ENCODE measurements at places on chromosomes 6 and 20.

DNA sequence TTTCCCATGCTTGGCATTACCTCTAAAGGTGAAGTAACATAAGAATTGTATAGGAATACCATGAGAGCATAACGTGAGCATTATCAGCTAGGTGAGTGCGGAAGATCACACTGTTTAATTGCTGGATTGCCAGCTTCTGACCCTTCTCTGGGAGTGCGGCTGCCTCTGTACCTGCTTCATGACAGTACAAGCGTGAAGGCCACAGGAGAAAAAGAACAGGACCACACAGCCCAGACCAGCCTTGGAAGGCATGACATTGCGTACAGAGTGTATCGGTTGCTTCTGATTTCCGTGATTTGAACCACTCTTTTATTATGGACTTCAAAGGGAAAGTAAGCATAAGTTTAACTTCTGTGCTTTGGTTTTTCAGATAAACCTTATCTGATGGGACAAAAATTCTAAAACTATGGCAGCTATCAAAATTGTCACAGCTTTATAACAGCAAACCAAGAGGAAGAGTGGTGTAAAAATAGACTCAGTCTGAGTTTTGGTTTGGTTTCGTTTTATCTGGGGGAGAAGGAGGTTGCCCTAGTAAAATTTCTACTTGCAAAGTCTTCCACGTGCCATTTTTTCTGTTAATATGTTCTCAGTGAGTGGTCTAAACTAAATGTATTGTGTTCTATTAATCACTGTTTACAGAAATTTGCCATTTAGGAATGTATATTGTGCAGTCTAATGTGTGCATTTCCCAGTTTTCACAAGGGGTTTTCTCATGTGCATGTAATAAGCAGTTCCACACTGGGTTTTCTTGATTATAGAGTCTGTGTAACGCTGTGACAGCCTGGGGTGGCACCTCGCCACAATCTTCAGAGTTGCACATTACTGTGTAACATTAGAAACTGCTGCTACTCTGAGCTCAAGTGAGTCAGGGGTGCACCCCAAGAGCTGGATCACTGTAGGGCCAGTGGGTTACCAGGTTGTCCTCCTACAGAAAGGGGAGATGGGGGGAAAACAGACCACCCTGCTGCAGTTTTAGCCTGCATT lies 97.3 kb downstream of the RPP40 start:
- DNase-seq = no peak

GRCh38 chr6:47196113-47196512 lies 113.6 kb downstream of the TNFRSF21 start:
- DNase-seq = no peak

DNA sequence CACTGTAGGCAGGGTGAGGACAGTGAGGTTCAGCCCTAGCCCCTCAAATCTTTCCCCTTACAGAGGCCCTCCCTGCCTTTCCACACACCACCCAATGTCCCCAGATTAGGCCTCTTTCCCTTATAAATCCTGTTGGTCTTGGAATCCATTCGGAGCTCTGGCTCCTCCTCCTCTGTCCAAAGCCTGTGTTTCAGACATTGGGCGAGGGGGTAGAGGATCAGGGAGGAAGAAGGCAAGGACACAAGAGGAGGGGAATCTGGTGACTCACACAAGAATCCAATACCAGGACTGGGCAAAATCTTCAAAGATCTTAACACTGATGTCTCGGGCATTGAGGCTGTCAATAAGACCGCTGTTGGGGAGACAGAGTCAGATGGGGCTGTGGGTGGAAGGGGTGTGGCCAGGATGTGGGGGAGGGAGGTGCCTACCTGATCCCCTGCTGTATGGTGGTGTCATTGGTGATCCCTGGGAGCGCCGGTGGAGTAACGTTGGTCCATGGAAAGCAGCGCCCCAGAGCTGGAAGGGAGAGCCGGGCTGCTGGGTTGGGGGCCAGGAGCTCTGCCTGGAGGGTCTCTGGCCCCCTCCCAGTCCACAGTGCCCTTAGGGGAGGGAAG lies 7.6 kb downstream of the SLC44A4 start:
- DNase-seq = no peak

- DNase-seq = no peak
These were observed 203.0 kb upstream of the TFAP2D start for GRCh38 chr6:50510361-50510760.

DNA sequence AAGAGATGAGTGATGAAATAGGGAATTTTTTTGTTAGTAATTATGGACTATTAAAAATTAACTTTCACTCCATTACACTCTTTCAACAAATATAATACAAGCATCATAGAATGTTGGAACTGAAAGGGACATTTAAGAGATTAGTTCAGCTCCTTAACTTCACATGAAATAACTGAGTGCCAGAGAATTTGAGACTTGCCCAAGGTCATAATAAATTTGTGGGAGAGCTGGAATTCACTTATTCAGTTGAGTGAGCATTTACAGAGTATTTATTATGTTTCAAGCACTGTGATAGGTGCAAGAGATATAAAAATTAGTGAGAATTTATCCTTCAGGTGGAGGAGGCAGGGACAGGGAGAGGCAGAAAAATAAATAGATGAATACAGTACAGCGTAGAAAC lies 154.6 kb downstream of the KCNQ5 start:
- no peak for DNase-seq

GRCh38 chr20:37932074-37932473 lies 29.1 kb downstream of the VSTM2L start:
- DNase-seq = no peak

DNA sequence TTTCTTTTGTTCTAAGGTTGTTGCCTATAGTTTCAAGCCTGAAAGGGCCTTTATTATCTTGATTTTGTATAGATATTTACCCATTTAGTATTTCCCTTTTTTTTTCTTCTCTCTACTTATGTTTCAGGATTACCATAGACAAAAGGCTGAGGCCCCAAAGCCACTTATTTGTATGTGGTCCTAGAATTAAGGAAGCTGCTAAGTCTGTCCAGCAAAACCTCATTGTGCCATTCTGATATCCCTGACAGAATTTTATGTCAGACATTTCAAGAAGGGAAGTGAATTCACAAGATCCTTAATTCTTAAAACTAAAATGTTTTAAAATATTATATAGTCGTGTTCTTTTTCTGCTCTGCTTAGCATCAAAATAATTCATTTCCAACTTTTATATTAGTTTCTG lies 6.9 kb downstream of the HAO1 start:
- no peak for DNase-seq

DNA sequence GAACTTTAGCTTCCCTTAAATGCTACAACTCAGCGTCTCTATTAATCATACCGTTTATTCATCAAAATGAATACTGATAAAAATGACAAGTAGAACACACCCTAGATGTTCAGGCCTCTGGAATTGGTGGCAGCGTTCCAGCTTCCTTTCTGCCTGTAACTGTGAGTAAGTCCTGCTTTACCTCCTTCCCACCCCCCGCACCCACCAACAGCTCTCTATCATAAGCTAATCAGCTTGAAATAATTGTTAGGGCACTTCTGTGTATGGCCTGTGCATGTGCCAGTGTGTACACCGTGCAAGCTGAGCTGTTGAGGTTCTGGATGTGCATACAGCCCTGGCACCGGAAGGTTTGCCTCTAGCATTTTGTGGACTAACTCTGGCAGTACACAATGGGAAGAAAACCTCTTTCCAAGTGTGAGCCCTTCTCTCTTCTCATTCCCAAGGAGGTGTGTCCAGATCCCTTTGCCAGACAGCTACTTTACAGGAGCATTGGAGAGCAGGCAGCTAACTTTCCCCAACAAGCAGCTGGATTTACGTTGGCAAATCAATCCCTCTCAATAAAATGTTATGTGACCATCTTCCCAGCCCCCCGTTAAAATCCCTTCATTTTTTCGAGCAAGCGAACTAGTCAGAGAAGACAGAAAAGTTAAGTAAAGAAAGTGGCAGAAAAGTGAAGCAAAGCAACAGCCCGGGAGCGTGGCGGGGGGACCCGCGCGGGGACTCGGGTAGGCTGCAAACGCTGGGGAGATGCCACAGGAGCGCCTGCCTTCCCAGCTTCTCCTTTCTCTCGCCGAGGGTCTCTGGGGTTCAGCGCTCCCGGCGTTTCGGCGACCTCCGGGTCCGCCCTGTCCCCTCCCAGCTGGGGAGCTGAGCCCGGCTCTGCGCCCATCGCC lies 803 bp upstream of the ADGRG6 start:
- no peak for DNase-seq

GRCh38 chr6:25177500-25178028 lies 101.6 kb upstream of the CARMIL1 start:
- no peak for DNase-seq

- no peak for DNase-seq
These were observed 244.5 kb downstream of the TPBG start for GRCh38 chr6:82607998-82608725.

DNA sequence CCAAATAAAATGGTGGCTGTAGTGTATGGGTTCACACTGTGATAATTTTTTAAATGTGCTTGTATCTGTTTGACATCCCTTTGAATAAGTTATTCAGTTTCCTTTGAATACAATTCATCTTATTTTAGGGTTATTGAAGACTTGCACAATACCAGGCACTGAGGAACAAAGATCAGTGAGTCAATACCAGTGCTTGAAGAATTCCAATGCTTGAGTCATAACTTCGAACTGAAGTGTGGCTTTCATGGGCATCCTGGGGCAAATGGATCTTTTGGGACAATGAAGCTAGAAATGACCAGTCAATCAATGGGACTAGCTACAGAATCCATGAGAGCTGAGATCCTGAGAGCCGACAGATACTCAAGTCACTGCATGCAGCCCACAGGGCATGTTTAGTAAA lies 349.9 kb upstream of the FLRT3 start:
- DNase-seq = no peak

DNA sequence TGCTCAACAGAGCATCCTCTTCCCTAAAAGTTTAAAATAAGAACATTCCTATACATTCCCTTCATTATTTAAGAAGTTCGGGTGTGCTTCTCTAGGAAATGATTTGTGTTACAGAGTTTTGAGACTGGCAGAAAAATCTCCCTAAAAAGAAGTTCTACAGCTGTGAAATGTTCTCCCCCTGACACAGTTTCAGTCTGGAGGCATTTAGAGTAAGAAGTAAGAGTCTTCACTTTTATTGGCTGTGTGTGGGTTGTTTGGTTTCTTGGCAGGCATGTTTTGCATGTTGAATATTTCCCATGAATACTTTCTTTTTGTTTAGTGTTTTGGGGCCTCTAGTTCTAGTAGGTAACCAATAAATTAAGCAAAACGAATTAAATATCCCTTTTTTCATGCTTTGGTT lies 195.9 kb downstream of the TENT5A start:
- DNase-seq = no peak

DNA sequence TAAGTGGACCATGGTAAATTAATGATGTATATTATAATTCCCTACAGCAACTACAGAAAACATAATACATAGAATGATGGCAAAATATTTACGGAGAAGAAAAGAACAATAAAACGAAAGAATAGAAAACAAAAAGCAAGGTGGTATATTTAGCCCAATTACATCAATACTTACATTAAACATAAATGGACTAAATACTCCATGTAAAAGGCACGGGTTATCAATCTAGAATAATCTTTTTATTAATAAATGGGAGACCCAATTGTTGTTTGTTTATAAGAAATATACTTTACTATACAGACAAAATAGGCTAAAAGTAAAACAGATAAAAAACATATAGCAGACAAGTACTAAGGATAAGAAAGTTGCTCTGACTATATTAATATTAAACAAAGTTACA lies 137.2 kb downstream of the TASP1 start:
- no peak for DNase-seq
